Fibroblast of skin of back (primary cell): ENCODE measurements at places on chromosomes 3 and 15.

- DNase-seq, result peak; percentile 35
Measured at GRCh38 chr3:117726776-117727175, 1017.2 kb downstream of the TUSC7 start.

DNA sequence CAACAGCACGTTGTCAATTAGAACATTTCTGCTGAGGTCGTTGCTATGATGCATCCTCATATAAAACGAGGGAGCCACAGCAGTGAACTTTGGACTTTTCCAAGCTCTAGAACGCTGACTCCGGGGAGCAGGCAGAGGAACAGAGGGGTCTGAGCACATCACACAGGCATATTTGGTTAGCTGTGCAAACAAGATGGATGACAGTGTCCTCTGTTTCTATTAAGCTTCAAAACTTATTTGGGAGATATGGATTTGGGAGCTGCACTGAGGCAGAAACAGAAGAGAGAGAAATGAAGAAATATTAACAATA is 278.0 kb upstream of the TBL1XR1 start:
- no peak for DNase-seq

DNA sequence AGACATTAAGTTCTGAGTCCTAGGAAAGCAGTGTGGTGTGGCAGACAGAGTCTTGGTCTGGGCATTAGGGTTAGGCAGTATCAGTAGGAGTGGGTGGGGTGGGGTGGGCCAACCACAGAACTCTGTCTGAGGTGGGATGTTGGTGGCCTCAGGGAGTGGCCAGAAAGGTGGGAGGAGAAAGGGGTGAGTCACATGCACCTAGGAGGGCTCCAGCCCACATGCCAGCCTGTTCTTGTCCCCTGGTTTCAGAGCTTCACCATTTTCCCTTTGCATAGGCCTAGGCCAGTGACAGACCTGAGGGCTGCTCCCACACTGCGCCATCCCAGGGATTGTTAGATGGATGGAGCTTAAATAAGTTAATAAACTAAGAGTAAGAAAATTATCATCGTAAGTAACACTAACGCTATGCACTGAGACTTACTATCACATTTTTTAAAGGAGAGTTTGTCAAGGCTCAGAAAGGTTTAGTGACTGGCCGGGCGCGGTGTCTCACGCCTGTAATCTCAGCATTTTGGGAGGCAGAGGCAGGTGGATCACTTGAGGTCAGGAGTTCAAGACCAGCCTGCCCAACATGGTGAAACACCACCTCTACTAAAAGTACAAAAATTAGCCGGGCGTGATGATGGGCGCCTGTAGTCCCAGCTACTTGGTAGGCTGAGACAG is 33.8 kb downstream of the DNASE1L3 start:
- DNase-seq, result no peak

DNA sequence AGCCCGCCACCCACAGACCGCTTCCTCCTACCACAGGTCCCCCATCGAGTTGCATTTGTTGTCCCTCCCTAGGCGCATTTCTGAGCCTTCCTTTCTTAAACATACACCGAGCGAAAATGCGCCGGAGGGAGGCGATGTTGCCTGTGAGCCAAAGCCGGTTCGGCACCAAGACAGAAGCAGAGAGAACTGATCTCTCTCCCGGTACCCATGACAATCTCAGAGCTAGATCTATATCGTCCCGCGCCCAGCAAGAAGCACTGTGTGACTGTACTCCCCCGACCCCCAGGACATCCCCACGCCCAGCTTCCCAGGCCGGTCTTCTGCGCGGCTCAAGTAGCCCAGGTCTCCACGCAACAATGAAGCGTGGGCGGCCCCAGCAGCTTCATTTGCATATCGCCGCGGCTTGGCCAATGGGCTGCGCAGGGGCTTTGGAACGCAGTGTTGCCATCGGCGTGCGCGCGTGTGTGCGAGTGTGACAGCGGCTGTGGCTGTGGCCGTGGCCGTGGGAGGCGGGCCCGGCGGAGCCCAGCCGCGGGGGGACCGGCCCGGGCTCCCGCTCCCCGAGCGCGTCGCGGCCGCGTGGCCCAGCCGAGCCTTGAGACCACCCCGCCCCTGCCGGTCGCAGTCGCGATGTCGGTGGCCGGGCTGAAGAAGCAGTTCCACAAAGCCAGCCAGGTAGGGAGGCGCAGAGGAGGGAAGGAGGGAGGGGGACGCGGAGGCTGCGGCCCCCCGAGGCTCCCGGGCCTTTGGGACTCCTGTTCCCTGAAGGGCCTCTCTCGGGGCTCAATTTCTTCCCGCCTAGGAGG is at the start of gene SH3GL3:
Gene SH3GL3, plus strand, starts transcription at position 438 of the 806 bp plus-strand sequence. Its CDS starts 193 bp downstream, at position 631.
- DNase-seq, result peak; percentile 81

GRCh38 chr3:180059356-180059755 is 22.6 kb upstream of the PEX5L start:
- DNase-seq, result peak; percentile 9

GRCh38 chr3:139677388-139678155 is at the start of gene NMNAT3:
TSS of gene NMNAT3 (minus strand) at chr3:139677972. CDS start at chr3:139627724, 50,248 bp downstream.
- DNase-seq, result peak; percentile 50

DNA sequence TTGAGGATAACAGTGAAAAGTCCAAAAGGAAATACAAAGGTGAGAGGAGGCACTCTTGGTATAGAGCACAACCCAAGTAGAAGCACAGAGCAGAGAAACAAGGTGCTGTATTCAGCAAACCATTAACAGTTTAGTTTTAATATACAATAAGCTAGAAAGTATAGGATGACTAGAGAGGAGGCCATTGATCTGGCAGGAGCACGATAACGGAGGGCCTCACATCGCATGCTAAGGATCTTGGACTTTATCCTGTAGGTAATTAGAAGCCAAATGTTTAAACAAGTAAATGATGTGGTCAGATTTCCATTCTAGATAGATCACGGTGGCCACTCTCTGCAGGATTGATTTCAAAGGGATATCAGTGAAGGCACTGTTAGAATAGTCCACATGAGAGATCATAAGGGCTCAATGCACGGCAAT is 935.0 kb downstream of the ROBO1 start:
- no peak for DNase-seq

DNA sequence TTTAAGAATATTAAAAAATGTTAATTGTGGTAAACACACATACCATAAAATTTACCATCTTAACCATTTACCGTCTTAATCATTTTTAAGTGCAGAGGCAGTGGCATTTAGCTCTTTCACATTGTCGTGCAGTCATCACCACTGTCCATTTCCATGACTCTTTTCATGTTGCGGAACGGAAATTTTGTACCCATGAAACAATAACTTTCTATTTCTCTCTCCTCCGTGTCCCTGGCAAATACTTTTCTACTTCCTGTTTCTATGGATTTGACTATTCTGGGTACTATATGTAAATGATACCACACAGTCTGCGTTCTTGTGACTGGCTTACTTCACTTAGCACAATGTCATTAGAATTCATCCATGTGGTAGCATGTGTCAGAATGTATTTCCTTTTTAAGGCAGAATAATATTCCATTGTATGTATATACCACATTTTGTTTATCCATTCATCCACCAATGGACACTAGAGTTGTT is 27.9 kb downstream of the AKAP13 start:
- no peak for DNase-seq

- DNase-seq, result no peak
Measured at GRCh38 chr15:70714565-70714964, 48.8 kb downstream of the UACA start.

- DNase-seq, result no peak
Measured at GRCh38 chr3:194251891-194252560, 99.1 kb downstream of the CPN2 start.

- DNase-seq, result peak; percentile 15
Measured at GRCh38 chr15:64282701-64283100, 73.3 kb downstream of the CSNK1G1 start.

- DNase-seq, result no peak
Measured at GRCh38 chr15:70555713-70556112, 207.6 kb downstream of the UACA start.

DNA sequence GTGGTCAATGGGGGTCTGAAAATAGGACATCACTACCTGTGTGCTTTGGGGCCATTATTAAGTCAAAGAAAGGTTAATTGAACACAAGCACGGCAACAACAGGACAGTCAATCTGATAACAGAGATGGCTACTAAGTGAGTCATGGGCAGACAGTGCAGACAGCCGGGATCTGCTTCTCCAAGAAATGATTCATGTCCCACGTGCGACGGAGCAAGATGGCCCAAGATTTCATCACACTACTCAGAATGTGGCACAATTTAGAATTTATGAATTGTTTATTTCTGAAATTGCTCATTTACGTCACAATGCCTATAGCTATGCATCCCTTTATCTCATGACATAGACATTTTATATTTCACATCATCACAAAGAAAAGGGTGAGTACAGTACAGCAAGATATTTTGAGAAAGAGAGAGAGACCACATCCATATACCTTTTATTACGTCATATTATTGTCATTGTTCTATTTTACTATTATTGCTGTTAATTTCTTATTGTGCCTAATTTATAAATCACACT is 770.6 kb upstream of the NR2F2 start:
- DNase-seq, result peak; percentile 96

GRCh38 chr3:63192248-63192647 is 85.9 kb upstream of the SYNPR start:
- DNase-seq, result no peak
